BJ (cell line): ENCODE measurements at places on chromosomes 2 and 18. TPM values are rescaled to one million over a fixed set of nuclear protein-coding genes. Genes with fewer than 3 reads are reported as not detected.
A peak's percentile ranks its signal among the peaks of the same experiment; 100 is the strongest.

Gene CFAP210
- polyA plus RNA-seq: not detected in 2 replicates

Gene GALNT13
- not detected in 2 replicates for polyA plus RNA-seq

- no peak for DNase-seq
These were observed 103.5 kb upstream of the PPP1CB start for GRCh38 chr2:28648147-28648546.

- DNase-seq: no peak
These were observed 14.5 kb upstream of the SULT1C4 start for GRCh38 chr2:108363024-108363907.

DNA sequence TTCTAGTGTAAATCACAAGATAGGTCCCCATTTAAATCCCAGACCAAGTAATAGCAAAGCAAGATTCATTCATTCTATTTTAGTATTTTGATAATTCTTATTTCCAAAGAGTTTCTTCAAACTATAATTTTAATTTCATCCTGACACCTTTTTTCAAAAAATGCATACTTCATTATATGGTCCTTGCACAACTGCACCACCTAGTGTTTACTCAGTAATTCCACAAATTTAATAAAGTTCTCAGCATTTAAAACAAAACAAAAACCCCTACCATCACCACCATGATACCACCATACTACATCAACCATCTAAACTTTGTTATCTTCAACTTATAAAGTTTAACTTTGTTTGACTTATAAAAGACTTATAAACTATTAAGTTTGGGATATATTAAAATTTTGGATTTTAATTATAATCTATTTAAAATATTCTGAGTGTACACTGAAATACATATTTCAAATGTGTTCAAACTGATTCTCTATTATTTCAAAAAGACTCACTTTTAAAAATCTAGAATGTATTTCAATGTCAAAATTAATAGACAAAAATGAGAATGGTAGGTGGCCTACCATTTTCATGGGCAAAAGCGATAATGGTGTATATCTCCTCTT, 44.2 kb downstream of the WDPCP start:
- DNase-seq: no peak

- no peak for DNase-seq
These were observed 47.7 kb upstream of the CTDP1 start for GRCh38 chr18:79631761-79632446.

Gene SMC6
- 5.2 and 9.1 TPM in 2 replicates for polyA plus RNA-seq

GRCh38 chr18:57771626-57772025, 31.5 kb downstream of the ATP8B1 start:
- DNase-seq: no peak

DNA sequence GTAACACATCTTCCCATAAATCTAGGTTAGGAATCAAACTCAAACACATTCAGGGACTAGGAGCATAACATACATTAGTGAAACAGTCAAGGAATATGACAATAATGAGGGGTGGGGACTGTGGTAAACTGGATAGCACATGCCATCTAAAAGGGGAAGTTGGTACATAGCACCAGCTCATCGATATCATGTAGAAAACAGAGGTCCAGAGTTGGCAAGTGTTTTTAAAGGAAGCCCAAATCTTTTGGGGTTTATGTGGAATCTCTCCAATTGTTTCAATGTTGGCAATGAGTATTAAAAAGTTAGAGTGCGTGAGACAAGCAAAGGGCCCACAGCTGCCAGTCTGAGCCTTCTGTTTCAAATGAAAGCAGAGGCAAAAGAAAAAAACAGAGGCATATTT, 24.4 kb downstream of the KLF7 start:
- no peak for DNase-seq

GRCh38 chr2:127622561-127623387, 23.2 kb upstream of the GPR17 start:
- DNase-seq: no peak

Gene TTC39C
- polyA plus RNA-seq: 37.9 and 53.9 TPM in 2 replicates

- DNase-seq: no peak
These were observed 96.2 kb upstream of the STPG4 start for GRCh38 chr2:47251404-47251675.

Gene FBXO41
- 1.9 and 2.4 TPM in 2 replicates for polyA plus RNA-seq

- no peak for DNase-seq
These were observed 345.7 kb downstream of the DYSF start for GRCh38 chr2:71799013-71799575.

GRCh38 chr2:30888852-30889409, 81.7 kb upstream of the CAPN13 start:
- DNase-seq: no peak

GRCh38 chr18:56645415-56646016, 5.6 kb upstream of the WDR7 start:
- no peak for DNase-seq

Gene CAPN13
- polyA plus RNA-seq: not detected in 2 replicates

DNA sequence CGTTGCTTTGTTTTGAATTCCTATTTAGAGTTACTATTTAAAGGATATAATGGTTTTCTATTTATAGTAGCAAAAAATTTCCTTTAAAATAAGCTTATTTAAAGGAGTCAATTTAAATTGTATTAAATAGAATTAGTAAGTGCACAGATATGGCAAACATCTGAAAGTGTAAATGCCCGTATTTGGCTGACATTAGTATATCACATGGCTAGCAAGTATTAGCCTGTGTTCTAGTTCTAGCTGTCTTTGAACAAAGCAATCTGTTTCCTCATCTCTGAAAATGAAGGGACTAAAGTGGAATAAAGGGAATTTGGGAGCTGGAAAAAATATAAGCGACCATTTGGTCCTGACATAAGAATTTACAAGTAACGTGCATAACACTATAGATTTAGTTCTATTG, 32.2 kb downstream of the PELI1 start:
- DNase-seq: no peak

Gene FZD7
- 42.6 and 46.4 TPM in 2 replicates for polyA plus RNA-seq

DNA sequence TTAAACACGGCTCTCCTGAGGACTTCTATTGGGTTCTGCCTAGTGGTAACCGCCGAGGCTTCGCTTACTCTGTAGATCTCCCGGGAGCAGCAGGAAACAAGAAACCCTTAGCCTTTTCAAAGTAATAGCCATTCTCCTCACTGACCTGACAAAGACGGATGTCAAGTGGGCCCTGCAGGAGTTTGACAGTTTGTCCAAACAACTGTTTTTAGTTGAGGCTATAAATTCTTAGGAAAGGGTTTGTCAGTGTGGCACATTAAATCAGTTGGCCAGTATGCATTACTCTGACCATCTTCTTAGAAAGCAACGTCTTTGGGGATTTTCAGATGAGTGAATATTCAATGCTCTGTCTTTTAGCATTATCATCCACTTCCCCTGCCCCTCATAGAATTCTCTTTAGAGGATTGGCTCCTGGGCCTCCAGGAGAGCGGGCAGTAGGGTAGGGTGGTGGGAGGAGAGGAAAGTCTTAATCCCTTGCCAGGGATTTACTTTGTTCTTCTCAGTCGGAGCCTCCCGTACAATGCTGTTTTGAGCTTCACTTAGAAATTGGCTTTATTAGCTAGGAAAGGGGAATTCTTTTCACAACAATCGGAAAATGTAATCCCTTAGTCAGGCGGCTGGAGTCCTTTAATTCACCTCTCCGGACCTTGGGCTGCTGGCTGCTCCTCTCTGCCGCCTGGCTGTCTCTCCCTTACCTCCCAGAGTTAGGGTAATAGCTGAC, 13.3 kb upstream of the C18orf32 start:
- DNase-seq: no peak

DNA sequence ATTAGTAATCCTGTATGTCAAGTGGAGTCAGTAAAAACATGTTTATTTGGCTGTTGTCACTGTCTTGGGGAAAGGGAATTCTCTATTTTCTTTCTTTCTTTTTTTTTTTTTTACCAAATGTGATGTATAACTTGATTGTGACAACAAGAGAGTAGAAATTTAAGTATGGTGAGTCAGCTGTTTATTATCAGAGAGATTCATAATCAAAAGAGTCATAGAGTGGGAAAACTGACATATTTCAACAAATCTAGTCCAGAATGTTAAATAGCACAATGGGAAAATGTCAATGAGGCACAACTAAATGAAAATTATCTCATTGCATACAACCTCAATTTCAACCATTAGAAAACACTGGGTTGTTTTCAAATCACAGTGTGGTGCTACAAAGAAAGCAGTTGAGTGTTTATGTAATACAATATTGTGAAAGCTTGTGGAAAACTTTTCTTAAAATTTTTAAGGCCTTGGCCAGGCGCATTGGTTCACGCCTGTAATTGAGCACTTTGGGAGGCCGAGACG, 111.9 kb upstream of the DTNA start:
- no peak for DNase-seq

- DNase-seq: no peak
These were observed 405.8 kb upstream of the SALL3 start for GRCh38 chr18:78573773-78574172.

DNA sequence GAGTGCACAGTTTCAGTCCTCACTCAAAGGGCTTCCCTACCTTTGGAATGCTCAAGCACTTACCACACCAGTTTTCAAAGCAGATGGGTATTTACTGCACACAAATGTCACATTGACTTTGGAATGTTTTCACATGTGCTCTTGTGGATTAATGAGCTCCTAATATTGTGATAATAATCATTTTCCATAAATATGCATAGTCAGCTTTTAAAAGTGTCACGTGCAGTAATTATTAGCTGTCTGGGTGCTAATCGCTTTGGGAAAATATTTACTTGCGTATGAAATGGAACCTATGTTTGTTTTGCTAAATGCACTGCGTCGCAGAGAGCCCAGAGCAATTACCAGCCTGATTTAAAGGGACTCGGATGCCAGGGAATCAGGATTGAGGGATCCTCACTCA, 229.3 kb downstream of the SMAD2 start:
- DNase-seq: no peak

DNA sequence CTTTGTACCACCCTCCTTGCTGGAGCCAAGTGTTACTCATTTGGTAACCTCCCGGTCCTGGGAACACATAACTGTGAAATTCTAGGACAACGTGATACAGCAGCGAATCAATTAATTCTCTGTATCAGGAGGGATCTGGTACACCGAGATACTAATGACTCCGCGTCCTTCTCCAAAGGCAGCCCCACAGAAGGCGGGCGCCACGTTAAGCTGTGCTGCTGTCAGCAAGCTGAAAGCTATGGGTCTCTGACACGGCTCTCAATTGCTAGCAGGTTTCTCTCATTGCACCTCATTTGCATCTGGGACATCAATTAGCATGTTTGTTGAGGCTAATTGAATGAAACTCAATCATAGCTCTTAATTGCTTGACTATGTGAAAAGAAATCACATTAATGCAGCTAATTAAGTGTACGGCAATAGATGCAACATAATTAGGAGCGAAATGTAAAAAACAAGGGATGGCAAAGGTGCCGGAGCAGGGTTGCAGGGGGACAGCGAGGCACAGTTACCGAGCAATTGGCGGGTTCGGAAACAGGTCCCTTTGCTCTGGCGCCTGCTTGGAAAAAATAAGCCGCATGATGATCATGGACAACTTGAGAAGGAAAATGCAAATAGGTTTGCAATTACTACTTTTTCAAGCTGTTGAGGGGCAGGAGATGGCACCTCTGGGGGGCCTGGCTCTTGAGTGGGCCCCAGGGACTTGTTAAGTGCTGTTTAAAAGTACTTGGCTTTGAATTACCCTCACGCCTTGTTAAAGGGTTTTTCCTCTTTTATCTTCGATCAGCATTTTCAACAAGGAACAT, 264.2 kb downstream of the GBX2 start:
- no peak for DNase-seq

GRCh38 chr2:26521054-26521912, 43.4 kb upstream of the OTOF start:
- no peak for DNase-seq

Gene COPS8
- 55.8 and 98.0 TPM in 2 replicates for polyA plus RNA-seq

- no peak for DNase-seq
These were observed 35.5 kb downstream of the SDC1 start for GRCh38 chr2:20189299-20189931.

GRCh38 chr2:138780446-138780880, 273 bp upstream of the NXPH2 start:
- no peak for DNase-seq

GRCh38 chr18:46916551-46917107, 678 bp downstream of the PIAS2 start:
- no peak for DNase-seq

- DNase-seq: peak; percentile 44
These were observed 234.1 kb upstream of the ID2 start for GRCh38 chr2:8447610-8448221.

GRCh38 chr2:174635776-174636404, 38.3 kb upstream of the WIPF1 start:
- no peak for DNase-seq

DNA sequence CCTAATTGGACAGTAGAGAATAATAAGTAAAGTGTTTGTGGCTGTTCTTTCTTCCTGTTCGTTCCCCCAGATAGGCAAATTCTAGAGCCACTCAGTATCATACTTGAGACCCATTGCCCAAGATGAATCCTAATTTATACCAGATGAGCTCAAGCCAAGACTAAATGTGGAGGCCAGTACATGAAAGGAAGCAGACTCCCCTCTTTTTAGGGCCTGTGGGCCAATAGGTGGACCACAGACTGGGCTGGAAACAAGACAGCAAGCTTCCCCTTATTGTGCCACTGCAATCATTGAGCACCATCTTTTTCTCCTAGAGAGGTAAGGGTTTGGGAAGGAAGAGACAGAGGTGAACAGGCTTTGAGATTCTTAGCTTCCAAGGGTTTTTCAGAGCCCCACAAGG, 141.9 kb downstream of the MGAT5 start:
- DNase-seq: no peak

GRCh38 chr2:46335391-46336282, 38.4 kb downstream of the EPAS1 start:
- no peak for DNase-seq

DNA sequence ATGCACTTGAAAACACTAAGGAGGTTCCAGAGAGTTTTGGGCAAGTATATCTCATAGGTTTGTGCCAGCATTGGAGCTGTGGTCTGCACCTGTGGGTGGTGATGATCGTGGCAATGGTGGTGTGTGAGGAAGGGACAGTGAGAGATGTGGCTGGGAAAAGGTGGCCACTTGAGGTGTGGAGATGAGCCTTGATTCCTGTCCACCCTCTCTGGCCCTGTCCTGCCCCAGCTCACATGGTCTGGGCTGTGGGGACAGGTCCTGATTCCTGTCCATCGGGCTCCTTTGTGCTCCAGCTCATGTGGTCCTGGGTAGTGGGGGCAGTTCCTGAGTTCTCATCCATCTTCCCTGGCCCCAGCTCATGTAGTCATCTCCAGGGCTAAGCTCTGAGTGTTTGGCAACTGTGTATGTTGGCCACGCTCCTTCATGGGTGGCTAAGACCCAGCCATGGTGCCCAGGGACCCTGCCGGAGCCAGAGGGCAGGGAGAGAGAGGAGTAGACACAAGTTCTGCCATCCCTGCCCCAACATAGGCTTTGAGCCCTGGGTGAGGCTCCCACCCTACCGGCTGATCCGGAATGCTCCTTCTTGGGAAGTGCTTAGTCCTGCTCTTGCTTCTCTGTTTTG, 294.4 kb upstream of the HDAC4 start:
- DNase-seq: no peak

DNA sequence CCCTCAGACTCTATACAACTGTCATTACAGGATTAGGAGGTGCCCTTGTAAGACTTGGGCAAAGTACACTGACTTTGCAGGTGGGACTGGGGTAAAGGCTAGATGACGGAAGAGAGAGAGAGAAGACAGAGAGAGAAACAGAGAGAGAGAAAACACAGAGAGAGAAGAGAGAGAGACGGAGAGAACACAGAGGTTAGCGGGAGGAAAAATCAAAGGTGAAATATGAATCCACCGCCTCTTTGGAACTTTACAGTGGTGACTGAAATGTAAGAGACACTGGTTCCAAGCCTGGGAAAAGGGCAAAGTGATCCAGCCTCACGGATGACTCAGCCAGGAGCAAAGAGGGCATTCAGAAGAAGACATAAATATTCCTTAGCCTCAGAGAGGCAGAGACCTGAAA, 25.1 kb upstream of the CAB39 start:
- no peak for DNase-seq

Gene DSG1
- polyA plus RNA-seq: not detected in 2 replicates

- no peak for DNase-seq
These were observed 118.8 kb downstream of the ESCO1 start for GRCh38 chr18:21481739-21482138.

Gene LYPD6
- polyA plus RNA-seq: 7.1 and 9.4 TPM in 2 replicates
